ENCODE measurements at places on chromosomes 11 and 22. TPM values are rescaled to one million over a fixed set of nuclear protein-coding genes. Genes with fewer than 3 reads are reported as not detected.

APOA5 gene
- not detected for total RNA-seq

BCL2L13 gene
- total RNA-seq = 42.6 TPM

OR4A16 gene
- total RNA-seq = not detected

HBD gene
- total RNA-seq = 0.34 TPM

BBS1 gene
- total RNA-seq = 21.9 TPM

OR51I1 gene
- 0.60 TPM for total RNA-seq

SEPTIN3 gene
- under 0.01 TPM for total RNA-seq

MYOD1 gene
- total RNA-seq = not detected

APOL3 gene
- total RNA-seq = 26.5 TPM

DGAT2 gene
- 6.9 TPM for total RNA-seq

FOSL1 gene
- total RNA-seq = 3.9 TPM

PHF21B gene
- under 0.01 TPM for total RNA-seq

LRRN4CL gene
- total RNA-seq = 36.9 TPM

DNAJB7 gene
- not detected for total RNA-seq

INSC gene
- not detected for total RNA-seq

ANGPTL5 gene
- total RNA-seq = 0.63 TPM

JAML gene
- total RNA-seq = not detected

GUCY1A2 gene
- under 0.01 TPM for total RNA-seq
